ENCODE measurements at places on chromosomes 2 and 18. TPM values are rescaled to one million over a fixed set of nuclear protein-coding genes. Genes with fewer than 3 reads are reported as not detected.

DNA sequence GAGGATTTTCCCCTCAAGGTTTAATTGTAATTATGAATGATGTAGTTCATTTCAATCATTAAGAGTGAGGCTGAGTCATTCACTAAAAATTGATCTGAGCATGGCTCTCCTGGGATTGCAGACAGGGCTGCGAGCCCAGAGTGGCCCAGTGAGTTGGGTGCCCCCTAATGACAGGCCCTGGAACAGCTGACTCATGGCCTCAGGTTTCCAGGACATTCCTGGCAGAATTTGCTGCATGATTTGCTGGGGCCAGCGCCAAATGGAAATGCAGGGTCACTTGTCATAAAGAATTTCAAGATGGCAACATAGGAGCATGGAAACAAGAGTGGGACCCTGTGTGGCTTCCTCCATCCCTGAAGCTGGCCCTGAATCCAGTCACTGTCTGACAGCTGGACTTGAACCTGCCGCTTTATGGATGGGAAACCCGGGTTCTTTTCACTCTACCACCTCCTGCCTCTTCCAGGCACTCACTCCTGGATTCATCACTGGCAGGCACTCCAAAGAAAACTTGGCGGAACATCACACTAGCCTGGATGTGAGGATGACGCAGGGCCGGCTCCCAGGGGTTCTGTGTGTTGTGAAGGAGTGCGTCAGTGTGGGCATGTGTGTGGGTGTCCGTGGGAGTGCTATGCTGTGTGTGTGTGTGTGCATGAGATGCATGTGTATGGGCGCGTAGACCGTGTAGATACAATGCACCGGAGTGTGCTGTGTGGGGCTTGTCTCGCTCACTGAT is 15.2 kb downstream of the OTOF start:
- H3K4me3 ChIP-seq: no peak overlapping the region
- H3K27me3 ChIP-seq: no peaks in the 10 kb centered on the region
- no peaks in the 10 kb centered on the region for H3K36me3 ChIP-seq
- DNase-seq: peak; percentile 26
- H3K4me1 ChIP-seq: no peaks in the 10 kb centered on the region
- no peak overlapping the region for H3K27ac ChIP-seq

Gene ITM2C
- total RNA-seq: 19.5 TPM

Gene ZC3H6
- total RNA-seq: 14.4 TPM

GRCh38 chr18:73331212-73331772 is 463.5 kb upstream of the NETO1 start:
- H3K4me1 ChIP-seq: no peaks in the 10 kb centered on the region
- H3K27ac ChIP-seq: no peak overlapping the region
- DNase-seq: no peak

GRCh38 chr2:88049622-88050021 is 6.0 kb downstream of the KRCC1 start:
- peaks cover 12% of the 10 kb centered on the region for H3K36me3 ChIP-seq
- no peak overlapping the region for H3K4me3 ChIP-seq
- no peak for DNase-seq
- H3K27me3 ChIP-seq: no peaks in the 10 kb centered on the region
- H3K4me1 ChIP-seq: peaks cover 64% of the 10 kb centered on the region

DNA sequence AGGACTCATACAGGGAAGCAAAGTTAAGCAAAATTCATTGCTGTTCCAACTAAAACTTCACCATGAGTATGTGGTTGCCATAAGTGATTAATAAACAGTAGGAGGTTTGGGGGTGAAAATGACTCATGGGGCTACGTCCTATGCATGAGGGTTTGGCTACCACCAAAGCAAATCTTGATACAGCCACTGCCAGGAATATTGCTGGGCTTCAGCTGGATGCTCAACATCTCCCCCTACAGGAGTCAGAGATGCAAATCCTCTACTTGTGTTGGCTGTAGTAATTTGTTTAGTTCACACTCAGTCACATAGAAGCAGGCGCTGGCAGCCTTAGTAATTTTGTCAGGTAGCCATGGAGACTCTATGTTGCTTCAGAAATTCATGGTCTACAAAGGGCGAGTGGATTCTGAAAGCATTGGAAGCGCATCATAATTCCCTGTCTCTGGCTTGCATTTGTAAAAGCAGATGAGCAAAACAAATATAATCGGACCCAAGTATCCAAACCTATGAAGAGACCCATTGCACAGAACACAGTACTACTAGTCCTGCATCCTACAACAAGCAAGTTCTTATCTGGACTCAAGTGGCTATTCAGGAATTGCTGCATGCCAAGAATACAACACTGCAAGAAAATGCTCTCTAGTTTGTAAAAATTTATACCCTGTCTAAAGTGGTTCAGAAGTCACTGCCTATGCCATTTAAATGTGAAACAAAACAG is 76.0 kb downstream of the CD28 start:
- peaks cover 4% of the 10 kb centered on the region for H3K36me3 ChIP-seq
- H3K4me3 ChIP-seq: no peak overlapping the region
- DNase-seq: peak; percentile 86

Gene CAMKMT
- 11.3 TPM for total RNA-seq

Gene IL1R2
- total RNA-seq: 35.6 TPM

GRCh38 chr2:221097568-221097915 is 474.6 kb downstream of the EPHA4 start:
- no peak overlapping the region for H3K4me3 ChIP-seq
- H3K4me1 ChIP-seq: no peaks in the 10 kb centered on the region
- no peak overlapping the region for H3K27ac ChIP-seq

- H3K4me3 ChIP-seq: no peak overlapping the region
- peaks cover 7% of the 10 kb centered on the region for H3K36me3 ChIP-seq
- H3K4me1 ChIP-seq: no peaks in the 10 kb centered on the region
- H3K27ac ChIP-seq: no peak overlapping the region
Observed at GRCh38 chr2:197669077-197669476, 6.3 kb downstream of the RFTN2 start.

DNA sequence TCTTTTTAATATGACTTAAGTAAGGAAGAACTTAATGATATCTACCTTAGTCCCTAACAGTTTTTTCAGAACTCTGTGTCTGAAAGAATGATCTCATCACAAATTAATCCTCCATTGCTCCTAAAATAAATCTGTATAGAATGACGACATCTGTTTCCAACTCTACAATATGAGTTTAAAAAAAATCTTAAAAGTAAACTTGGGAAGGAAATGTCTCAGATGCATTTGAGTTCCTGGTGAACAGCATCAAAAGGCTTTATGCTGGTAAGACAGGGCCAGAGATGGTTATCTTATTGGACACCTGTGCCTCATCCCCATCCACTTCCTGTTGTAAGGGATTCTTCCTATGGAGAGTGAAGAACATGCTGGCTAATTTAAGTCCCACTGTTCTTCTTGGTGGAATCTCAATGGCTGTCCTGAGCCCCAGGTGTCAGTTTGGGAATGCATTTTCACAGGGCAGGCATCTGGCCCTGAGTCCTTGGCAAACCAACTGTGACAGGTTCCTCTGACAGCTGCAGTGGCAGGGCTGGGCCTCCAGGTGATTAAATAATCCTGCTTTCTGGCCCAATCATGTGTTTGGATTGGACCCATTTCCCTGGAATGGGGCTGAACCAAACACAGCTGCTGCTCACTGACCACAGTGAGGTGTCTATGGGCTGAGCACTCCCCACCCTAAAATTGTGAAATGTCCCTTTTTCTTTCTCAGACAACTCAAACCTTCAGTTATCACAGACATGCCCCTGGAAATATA is 12.9 kb upstream of the NCKAP5 start:
- DNase-seq: no peak
- H3K27ac ChIP-seq: no peak overlapping the region
- no peaks in the 10 kb centered on the region for H3K36me3 ChIP-seq
- no peaks in the 10 kb centered on the region for H3K27me3 ChIP-seq
- H3K4me1 ChIP-seq: no peaks in the 10 kb centered on the region

DNA sequence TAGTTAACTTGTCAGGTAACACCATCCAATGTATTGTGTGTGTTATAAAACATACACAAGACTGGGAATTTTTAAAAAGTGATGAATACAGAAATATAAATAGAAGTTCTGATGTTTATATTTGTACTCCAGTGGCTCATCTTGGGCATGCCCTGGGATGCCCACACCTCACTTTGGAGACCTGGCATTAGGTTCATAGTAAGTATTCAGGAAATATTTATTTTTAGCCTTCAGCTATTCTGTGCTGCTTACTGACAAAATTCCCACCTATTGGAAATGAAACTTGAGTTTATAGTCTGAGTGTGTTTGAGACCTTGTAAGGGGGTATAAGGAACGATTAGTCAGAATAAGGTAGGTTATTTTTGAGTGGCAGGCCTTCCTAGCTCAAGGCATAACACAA is 67.5 kb downstream of the MYO1B start:
- H3K27me3 ChIP-seq: no peaks in the 10 kb centered on the region
- H3K4me3 ChIP-seq: no peak overlapping the region
- H3K27ac ChIP-seq: no peak overlapping the region
- no peak for DNase-seq
- no peaks in the 10 kb centered on the region for H3K4me1 ChIP-seq

Gene EVX2
- total RNA-seq: not detected

- no peaks in the 10 kb centered on the region for H3K36me3 ChIP-seq
- DNase-seq: no peak
- no peaks in the 10 kb centered on the region for H3K27me3 ChIP-seq
- no peak overlapping the region for H3K27ac ChIP-seq
- no peak overlapping the region for H3K4me3 ChIP-seq
- no peaks in the 10 kb centered on the region for H3K4me1 ChIP-seq
Observed at GRCh38 chr2:122368576-122369243, 613.3 kb downstream of the TSN start.

DNA sequence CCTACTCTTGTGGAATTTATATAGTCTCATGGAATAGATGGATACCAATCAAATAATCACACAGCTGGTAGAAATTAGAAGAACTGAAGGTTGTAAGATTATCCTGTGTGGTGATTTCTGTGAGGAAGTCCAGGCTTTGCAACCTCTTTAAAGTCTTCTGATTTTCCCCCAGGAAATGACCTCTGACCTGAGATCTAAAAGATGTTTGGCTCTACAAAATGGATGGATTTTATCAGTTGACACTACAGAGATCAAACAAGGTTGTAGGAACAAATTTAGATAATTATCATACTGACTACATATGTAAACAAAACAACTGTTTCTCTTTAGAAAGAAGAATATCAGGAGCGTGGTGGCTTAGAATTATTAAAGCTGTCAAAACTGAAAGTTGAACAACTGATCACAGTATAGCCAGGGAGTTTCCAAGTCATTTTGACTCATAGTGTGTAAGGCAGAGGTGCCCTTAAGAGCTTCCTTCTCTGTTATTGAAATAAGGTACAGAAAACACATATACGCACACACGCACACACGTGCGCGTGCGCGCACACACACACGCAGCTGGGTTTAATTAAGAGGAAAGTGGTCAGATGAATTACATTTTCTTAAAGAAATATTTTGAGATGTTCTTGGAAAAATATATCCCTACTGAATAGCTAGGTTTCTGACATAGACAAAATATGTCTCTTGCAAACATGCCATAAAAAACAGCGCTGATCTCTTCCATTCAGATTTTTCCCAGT is 35.5 kb upstream of the PELI1 start:
- H3K27ac ChIP-seq: no peak overlapping the region
- no peak overlapping the region for H3K4me3 ChIP-seq
- H3K4me1 ChIP-seq: peaks cover 14% of the 10 kb centered on the region

- DNase-seq: no peak
- H3K4me1 ChIP-seq: peaks cover 19% of the 10 kb centered on the region
- H3K27ac ChIP-seq: no peak overlapping the region
- no peak overlapping the region for H3K4me3 ChIP-seq
Observed at GRCh38 chr2:219274361-219274921, 4.7 kb upstream of the DNAJB2 start.

Gene CFC1B
- not detected for total RNA-seq

DNA sequence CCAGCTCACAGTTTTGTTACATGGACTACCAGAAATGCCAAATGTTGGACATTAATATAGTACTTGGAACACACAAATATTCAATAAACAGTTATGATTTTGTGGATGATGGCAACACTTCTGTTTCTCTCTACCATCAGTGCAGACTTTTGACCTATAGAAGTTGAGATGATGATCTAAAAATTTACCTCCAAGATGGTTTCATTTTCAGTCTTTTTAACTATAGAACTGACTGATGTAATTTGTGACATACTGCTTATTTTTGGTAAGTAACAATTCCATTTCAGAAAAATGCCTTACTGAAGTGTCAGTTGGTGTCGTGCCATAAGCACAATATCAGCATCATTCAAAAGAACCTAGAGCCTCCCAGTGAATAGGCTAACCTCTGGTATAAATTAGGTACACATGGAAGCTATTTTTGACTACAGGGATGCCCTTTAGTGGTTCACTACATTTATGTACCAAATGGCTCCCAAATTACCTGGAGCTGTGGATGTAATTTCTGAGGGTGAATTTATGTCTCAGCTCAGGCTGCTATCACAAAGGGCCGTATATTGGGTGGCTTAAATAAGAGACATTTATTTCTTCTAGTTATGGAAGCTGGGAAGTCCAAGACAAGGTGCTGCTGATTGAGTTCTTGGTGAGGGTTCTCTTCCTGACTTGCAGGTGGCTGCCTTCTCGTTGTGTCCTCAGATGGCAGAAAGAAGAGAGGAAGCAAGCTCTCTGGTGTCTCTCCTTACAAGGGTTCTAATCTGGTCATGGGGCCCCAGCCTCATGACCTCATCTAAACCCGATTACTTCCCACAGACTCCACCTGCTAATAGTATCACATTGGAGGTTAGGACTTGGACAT is 66.5 kb downstream of the ALPK2 start:
- H3K4me1 ChIP-seq: peaks cover 25% of the 10 kb centered on the region
- no peak for DNase-seq
- H3K27me3 ChIP-seq: no peaks in the 10 kb centered on the region
- no peak overlapping the region for H3K4me3 ChIP-seq
- H3K36me3 ChIP-seq: no peaks in the 10 kb centered on the region
- peak overlapping the region; percentile 5 for H3K27ac ChIP-seq

DNA sequence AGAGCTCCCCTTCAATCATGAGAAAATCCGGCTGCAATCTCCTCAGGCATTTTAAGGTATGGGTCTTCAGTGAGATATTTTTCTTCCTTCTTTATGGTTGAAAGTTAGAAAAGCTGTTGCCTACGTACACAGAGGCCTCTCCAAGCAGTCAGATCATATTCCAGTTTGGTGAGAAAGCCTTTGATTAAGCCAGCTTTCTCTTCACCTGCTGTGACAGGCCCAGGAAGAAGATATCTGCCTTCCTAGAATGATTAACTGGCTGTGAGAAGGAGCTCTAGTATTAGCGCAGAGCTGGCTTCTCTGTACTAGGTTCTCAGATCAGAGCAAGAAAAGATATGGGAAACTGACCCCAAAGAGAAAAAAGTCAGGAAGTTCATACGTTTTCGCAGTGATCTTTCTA is 585.0 kb upstream of the CHAC2 start:
- no peaks in the 10 kb centered on the region for H3K27me3 ChIP-seq
- H3K27ac ChIP-seq: no peak overlapping the region
- DNase-seq: no peak
- H3K36me3 ChIP-seq: no peaks in the 10 kb centered on the region

- H3K27me3 ChIP-seq: peaks cover 8% of the 10 kb centered on the region
- H3K36me3 ChIP-seq: no peaks in the 10 kb centered on the region
Observed at GRCh38 chr18:32389858-32390257, 80.8 kb downstream of the GAREM1 start.

Gene LIMS2
- total RNA-seq: 12.3 TPM

- H3K36me3 ChIP-seq: no peaks in the 10 kb centered on the region
- peak; percentile 71 for DNase-seq
- H3K27me3 ChIP-seq: no peaks in the 10 kb centered on the region
Observed at GRCh38 chr18:11995445-11996189, 14.3 kb downstream of the IMPA2 start.

- peaks cover 7% of the 10 kb centered on the region for H3K4me1 ChIP-seq
- peaks cover 6% of the 10 kb centered on the region for H3K27me3 ChIP-seq
- DNase-seq: no peak
- no peak overlapping the region for H3K27ac ChIP-seq
Observed at GRCh38 chr2:156379071-156379470, 46.5 kb upstream of the NR4A2 start.

- H3K27ac ChIP-seq: no peak overlapping the region
- H3K4me3 ChIP-seq: no peak overlapping the region
- peaks cover 53% of the 10 kb centered on the region for H3K36me3 ChIP-seq
- no peaks in the 10 kb centered on the region for H3K4me1 ChIP-seq
- DNase-seq: no peak
Observed at GRCh38 chr2:73451263-73451972, 65.8 kb downstream of the ALMS1 start.

Data from activated CD4-positive, alpha-beta memory T cell treated with anti-CD3 and anti-CD28 coated beads for 36 hours (primary cell).